ENCODE measurements at places on chromosomes 2 and 18.
A peak's percentile ranks its signal among the peaks of the same experiment; 100 is the strongest.

DNA sequence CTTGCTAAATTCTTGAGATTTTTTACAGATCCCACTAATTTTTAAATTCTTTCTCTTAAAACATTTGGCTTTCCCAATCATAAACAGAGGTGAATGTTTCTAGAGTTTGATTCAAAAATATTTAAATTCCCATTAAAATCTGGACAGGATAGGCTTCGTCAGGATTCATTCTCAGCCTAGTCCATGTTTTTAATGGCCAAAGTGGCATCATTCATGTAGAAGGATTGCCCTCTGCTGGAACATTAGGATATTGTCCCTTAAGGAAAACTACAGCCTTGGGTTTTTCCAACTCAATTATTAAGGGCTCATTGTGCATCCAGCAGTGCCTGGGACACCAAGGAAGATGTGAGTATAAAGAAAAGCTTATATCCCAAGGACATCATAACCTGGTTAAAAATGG, 71.7 kb downstream of the TPGS2 start:
- DNase-seq = peak; percentile 71

GRCh38 chr18:56712761-56713160, 61.6 kb downstream of the WDR7 start:
- no peak for DNase-seq

- no peak for DNase-seq
Measured at GRCh38 chr2:128442891-128443302, 124.2 kb upstream of the HS6ST1 start.

DNA sequence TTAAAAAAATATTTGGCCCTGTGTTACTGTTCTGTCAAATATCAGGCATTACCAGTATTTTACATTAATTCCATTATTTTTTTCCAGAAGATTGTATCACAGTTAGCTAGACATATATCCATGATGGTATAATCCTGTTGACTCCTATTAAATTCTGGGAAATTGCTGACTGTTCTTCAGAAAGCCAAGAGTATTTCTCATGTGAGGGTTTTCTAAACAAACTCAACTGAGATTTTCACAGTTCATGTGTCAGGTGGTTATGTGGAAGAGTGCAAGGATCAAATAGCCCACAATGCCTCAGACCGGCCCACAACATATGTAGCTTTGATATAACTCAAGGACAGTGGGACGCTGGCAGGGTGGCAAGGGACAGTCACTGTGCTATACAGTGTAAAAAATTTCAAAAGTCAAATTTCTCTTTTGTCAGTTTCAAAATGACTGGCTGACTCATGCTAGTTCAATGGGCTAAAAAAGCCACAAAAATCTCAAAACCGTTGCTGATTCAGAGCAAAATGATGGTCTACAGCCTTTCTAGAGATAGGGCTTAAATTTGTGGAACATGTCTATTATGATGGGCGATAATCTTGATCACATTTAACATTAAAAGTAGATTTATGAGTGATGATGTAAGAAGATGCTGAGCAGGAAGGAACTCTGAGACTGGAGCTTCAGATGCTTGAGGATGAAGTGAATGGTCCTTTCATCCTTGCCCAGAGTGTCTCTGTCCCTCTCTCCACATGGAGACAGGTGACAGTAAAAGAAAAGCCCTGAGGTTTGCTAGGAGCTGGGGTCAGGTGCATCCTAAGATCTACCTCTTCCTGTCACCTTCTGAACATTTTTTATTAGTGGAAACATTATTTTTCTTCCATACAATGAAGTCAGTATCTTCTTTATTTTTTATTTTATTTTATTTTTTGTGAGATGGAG, 175.8 kb upstream of the PIEZO2 start:
- no peak for DNase-seq

- no peak for DNase-seq
Measured at GRCh38 chr2:173981520-173981919, 16.3 kb upstream of the SP3 start.

- DNase-seq = no peak
Measured at GRCh38 chr2:98036349-98037000, 40.7 kb upstream of the TMEM131 start.

DNA sequence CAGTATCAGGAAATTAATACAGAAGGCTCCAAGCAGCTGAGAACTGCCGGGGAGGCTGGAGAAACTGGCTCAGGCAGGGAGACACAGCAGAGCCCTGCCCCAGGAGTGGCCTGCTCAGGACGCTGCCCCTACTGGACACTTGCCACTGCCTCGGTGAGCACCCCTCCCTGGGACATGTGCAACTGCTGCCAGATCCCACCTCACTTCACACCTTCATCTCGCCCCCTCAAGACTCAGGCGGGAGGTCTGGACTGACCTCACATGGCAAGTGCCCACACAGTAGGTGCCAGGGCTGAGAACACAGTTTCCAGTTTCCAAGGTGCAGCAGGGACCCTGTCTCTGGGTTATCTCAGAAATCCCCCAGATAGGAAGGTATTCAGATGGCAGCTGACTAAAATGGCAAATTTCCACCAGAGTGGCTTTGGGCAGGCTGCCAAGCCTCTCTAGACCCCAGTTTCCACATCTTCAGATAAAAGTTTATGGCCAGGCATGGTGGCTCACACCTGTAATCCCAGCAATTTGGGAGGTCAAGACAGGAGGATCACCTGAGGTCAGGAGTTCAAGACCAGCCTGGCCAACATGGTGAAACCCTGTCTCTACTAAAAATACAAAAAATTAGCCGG, 33.7 kb upstream of the LBH start:
- peak; percentile 16 for DNase-seq

GRCh38 chr2:239241431-239241960, 159.3 kb downstream of the HDAC4 start:
- no peak for DNase-seq

DNA sequence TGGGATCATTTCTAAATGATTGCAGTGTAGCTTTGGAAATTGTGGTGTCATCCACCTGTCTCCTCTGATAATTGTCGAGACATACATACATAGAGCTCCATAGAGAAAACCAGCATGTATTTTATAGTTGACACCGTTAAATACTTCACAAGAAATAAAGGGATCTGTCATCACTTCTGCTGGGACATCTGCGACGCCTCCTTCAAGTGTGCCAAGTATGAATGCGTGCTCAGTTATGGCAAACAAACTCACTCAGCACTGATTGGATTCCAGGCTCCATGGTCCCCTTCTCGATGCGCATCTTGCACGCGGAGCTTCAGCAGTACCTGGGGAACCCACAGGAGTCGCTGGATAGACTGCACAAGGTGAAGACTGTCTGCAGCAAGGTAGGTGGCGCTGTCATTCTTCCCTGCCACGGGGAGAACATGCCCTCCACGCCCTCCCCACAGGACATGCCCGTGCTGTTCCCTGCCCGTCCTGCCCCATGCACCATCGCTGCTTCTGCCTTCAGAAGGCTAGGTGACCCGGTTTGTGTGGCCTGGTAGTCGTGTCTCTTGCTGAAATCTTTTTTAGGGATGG, 64.1 kb downstream of the TRAPPC12 start:
- DNase-seq = no peak

- DNase-seq = peak; percentile 86
Measured at GRCh38 chr2:159614534-159615366, 1.6 kb downstream of the BAZ2B start.

GRCh38 chr2:38037757-38038621, 38.0 kb downstream of the CYP1B1 start:
- DNase-seq = peak; percentile 74

DNA sequence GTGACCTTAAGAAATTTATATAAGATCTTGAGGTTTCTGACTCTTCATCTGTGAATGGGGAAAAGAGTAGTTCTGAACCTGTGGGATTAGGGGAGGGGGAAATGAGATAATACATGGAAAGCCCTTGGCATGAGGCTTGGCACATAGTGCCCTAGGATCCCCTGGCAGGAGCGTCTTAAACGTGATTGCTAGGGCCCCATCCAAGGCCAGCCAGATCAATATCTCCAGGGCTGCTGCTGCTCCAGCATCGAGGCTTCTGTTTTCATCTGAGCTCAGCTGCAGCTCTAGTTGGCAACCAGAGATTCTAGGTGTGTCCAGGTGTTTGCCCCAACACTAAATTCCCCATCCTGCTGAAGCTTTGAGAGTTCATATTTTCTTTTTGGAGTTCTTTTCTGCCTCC, 71.0 kb downstream of the IL1R2 start:
- DNase-seq = no peak

DNA sequence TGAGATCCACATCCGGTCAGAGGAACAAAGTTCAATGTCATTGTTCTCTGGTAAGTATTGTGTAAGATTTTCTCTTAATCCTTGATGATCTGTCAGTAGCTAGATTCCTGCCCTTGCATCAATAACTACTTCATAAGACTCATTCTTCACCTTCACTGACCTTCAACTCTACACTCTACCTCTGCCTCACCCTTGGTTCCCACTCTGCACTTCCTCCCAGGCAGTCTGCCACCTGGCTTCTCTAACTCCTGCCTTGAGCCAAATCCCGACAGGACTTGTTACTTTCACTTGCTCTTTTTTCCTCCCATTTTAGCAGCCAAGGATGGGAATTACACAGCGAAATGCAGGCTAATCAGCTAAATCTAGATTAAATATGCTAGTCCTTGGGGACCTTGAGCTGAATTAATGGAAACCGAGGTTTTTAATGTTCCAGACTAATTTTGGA, 190.7 kb downstream of the DLGAP1 start:
- DNase-seq = no peak

DNA sequence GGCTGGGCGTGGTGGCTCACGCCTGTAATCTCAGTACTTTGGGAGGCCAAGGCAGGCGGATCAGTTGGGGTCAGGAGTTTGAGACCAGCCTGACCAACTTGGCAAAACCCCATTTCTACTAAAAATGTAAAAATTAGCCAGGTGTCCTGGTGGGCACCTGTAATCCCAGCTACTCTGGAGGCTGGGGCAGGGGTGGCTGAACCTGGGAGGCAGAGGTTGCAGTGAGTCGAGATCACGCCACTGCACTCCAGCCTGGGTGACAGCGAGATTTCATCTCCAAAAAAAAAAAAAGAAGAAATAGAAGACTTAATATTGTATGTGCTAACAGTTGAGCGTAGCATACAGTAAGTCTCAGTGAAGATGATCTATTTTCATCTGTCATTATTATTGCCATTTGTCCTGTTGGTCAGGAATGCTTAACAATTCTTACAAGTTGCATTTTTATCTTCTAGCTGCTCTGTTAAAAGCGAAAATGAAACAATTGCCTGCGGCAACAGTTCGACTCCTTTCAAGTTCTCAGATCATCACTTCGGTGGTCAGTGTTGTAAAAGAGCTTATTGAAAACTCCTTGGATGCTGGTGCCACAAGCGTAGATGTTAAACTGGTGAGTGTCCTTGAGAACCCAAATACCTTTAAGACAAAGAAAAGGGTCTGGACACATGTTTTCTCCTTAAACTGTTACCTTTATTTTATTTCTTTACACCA, 7.2 kb downstream of the PMS1 start:
- DNase-seq = no peak

DNA sequence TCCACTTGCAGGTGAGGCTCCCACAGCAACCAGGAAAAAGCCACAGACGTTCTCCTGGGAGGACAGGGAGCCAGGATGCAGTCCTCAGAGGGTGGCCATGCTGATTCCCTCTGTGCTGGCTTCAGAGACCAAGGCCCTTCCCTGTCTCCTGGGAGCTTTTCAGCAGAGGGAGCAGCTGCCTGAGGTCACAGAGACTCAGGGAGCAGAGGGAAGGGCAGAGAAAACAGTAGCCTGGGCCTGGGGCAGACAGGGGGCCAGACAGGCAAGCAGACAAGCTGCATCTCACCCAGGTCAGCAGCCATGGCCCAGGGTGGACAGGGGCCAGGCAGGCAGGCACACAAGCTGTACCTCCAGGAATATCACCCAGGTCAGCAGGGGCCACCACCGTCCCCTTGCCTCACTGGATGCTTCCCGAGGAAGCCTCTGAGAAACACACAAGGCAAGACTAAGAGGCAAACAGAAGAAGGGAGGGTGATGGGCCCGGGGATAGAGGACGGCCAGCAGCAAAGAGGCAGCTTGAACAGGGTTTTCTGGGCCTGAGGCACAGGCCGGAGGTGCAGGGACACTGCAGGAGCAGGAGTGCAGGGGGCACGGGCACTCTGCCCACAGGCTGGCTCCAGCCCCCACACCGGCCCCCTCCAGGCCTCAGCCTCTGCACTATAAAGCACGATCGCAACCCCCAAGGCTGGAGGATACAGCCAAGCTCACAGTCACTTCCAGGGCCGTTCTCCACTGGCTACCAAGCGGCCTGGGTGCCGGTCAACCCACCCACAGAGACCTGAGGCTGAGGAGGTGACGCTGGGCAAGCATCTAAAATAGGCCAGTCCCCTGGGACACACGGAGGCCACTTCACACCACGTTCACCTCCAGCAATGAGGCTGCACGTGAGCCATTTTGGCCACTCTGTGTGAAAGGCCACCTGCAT, 6.1 kb downstream of the SLC66A2 start:
- no peak for DNase-seq

GRCh38 chr2:27956888-27957287, 66.4 kb downstream of the BABAM2 start:
- no peak for DNase-seq

DNA sequence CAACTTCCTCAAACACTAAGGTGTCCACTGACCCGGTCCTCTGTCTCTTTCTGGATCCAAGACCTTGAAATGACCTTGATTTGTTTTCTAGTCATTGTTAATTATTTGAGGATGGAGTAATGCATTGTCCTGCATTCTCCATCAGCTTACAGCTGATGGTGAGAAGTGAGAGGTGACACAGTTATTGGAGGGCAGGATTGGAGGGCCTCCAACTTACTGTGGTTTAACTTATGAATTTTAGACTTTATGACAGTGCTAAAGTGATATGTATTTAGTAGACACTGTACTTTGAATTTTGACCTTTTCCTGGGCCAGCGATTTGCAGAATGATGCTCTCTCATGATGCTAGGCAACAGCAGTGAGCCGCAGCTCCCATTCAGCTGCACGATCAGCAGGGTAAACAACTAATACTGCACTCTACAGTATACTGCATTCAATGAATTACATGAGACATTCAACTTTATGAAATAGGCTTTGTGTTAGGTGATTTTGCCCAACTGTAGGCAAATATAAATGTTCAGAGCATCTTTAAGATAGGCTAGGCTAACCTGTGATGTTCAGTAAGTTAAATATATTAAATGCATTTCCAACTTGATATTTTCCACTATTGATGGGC, 200.0 kb upstream of the MEX3C start:
- no peak for DNase-seq

GRCh38 chr2:195575879-195576401, 81.1 kb upstream of the SLC39A10 start:
- peak; percentile 16 for DNase-seq

DNA sequence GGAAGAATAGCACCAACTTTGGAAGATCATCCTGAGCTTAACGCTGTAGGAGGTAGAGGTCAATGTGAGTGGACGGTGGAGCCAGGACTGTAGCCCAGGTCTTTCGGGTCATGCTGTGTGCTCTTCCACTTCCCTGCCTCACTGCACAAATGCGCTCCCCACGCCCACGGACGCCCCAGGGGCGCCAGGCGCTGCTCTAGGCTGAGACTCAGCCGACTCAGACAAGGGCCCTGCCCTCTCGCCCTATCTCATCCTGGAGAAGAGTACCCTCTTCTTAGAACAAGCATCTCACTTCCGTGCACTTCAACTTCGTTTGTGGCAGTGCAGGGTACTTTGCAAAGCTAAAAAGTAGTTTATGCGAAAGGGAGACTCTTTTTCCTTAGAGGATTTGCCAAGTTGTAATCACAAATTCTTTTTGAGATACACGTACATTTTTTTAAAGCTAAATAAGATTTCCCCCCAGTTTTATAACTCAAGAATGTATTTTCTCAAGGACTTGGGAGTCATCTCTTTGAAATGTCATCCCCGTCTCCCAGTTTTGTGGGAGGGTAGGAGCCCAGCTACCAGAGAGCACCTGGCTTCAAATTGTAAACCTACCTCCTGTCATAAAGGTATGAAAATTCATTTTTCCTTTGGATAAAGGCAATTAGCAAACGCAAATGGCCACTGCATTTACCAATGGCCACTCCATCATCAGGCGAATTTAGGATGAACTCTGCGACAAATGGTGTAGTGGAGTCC, 1.2 kb upstream of the PRELID3A start:
- no peak for DNase-seq

Measured in neural progenitor cell (in vitro differentiated cells).